PC-9 (cell line): ENCODE measurements at places on chromosomes 16 and 17.

DNA sequence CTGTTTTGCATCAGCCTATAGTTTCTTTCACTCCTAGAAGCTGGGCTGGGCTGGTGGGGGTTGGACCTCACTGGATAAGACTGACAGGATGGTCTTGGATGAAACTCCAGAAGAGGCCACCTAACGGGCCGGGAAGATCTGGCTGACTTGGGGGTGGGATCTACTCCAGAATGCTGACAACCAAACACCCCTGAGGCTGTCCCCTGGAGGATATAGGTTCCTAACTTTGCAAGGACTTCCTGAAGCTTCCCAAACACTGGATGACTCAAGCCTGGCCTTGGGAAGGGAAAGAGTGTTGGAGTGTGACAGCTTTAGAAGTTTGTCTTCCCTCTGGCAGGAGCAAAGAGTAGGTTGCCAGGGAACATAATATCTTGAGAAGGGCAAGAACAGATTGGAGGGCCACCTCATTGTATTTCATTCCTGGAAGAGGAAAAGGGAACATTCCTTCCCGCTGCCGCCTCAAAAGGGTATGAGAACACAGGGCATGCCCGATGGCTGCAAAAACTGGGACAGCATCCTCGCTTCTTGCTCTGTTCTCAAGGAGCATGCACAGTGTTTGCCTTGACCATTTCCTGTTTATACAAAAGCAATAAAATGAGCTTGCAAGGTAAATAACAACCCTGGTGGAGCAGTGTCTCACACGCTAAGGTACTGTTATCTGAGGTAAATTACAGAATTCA is 6.8 kb upstream of the CYB5B start:
- DNase-seq: no peak

GRCh38 chr16:71885261-71885650 is 1.3 kb upstream of the ZNF821 start:
- no peak for DNase-seq

DNA sequence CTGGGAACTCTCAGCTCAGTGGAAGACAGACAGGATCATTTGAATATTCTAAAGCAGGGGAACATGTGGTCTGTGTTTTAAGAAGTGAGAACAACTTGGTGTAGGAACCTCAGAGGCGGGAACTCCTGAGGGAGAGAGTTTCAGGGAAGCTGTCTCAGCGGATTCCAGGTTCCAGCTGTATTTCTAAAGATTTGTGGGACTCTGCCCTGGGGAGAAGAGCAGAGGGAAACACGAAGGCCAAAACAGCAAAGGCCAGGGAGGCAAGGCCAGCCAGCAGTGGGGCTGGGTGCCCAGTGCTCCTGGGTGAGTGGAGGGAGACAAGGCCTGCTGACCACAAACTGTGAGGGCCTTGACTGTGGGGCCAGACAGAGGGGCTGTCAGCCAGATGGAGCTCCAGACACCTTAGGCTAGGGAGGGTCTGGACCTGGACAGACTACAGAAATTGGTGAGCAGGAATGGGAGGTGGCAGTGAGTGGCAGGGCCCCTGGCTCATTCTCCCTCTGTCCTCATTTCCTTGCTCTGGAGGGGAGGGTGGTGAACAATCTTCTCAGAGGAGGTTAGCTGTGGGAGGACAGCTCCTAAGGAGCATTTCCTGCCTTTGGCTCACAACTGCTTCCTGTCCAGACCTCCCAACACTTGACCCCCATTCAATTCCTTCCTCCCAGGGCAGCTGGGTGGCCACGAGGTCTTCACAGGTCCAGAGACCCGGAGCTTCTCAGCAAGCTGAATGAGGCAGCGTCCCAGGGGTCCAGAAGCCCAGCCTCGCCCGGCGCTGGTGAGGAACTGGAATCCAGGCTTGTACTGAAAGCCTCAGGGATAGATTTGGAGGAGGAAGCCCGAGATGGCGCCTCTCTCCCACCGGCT is 21.0 kb upstream of the FZD2 start:
- DNase-seq: no peak

DNA sequence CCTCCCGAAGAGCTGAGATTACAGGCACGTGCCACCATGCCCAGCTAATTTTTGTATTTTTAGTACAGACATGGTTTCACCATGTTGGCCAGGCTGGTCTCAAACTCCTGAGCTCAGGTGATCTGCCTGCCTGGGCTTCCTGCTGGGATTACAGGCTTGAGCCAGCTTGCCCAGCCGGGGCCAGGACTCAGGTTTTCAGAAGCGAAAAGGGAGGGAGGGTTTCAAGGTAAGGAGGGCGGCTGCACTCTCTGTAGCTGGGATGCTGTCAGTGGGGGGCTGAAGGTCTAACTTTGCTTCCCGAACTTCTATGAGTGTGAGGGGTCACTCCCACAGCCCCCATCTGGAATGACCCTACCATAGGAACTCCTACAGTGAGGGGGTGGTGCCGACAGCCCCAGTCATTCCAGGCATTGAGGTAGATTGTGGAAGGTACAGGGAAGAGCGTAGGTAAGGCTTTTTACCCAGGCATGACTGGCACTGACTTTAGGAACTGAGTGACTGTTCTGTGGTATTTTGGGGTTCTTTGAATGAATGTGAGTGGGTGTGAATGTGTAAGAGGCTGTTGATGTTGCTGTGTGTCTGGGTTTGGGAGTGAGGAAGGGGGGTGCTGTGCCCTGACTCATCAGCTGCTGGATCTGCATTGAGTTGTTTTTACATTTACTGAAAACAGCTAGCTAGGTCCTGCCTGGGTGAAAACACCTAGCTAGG is 3.8 kb upstream of the C1QL1 start:
- DNase-seq: no peak

GRCh38 chr17:48429156-48429555 is 858 bp downstream of the SKAP1 start:
- DNase-seq: no peak
